ENCODE measurements at places on chromosomes 4 and X. TPM values are rescaled to one million over a fixed set of nuclear protein-coding genes. Genes with fewer than 3 reads are reported as not detected.

DNA sequence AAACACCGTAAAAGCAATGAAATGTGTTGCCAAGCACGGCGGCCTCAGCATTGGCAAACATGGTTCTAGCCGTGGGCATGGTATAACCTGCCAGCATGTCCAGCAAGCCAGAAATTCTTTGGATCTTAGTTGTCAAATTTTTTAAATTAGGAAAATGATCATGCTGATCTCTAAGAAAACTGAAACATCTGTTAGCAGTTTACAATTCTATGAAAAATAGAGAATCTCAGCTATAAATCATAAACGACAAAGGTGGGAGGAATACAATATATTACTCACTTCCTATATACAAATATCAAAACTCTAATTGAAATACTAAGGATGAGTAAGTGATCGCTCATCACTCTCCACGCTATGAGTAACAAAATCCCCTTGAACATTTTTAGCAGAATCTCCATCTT lies 130.3 kb downstream of the ADGRA3 start:
- DNase-seq, result peak; percentile 82

DNA sequence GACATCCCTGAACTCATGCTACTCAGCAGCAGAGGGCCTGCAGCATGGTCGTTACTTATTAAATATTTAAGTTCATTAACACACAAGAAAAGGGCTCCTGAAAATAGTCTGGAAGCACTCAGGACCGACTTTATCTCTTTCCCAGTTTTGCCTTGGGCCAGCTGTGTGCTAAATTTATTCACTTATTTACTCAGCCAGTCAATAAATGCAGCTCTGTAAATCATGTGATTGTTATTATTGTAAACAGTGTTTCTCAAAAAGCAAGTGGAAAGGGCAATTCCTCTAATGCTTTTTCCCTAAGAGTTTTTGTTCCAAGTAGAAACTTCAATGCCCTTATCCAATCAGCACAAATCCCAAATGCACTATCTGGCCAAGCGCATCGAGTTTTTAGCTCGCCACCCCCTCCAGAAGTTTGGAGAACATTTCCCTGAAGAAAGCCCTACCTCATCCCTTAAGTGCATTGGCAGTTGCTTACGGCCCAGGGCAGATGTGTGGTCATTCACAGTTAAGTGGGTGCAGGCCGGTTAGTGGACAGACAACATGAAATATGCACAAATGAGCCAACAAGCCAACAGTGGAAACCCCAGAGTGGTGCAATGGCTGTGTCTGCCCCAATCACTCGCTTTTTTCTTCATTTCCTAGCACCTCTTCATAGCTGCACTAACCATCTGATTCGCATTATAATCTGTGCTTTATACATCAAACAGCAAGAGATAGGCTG lies 125.8 kb downstream of the SMIM20 start:
- no peak for DNase-seq

- DNase-seq, result no peak
Measured at GRCh38 chr4:168643111-168643795, 146.4 kb downstream of the PALLD start.

GRCh38 chrX:9231491-9231890 lies 197.6 kb upstream of the FAM9B start:
- peak; percentile 23 for DNase-seq

GRCh38 chrX:16914058-16914457 lies 32.4 kb upstream of the REPS2 start:
- no peak for DNase-seq

DNA sequence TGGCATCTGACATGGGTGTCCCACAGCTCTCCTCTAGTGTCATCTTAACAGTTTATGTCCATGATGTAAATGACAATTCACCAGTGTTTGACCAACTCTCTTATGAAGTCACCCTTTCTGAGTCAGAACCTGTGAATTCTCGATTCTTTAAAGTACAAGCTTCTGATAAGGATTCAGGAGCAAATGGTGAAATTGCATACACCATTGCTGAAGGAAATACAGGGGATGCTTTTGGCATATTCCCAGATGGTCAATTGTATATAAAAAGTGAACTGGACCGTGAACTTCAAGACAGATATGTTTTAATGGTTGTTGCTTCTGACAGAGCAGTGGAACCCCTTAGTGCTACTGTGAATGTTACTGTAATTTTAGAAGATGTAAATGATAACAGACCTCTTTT lies 4.6 kb downstream of the FAT4 start:
- DNase-seq, result no peak

GRCh38 chr4:91688413-91688812 lies 615.4 kb upstream of the GRID2 start:
- DNase-seq, result no peak

DNA sequence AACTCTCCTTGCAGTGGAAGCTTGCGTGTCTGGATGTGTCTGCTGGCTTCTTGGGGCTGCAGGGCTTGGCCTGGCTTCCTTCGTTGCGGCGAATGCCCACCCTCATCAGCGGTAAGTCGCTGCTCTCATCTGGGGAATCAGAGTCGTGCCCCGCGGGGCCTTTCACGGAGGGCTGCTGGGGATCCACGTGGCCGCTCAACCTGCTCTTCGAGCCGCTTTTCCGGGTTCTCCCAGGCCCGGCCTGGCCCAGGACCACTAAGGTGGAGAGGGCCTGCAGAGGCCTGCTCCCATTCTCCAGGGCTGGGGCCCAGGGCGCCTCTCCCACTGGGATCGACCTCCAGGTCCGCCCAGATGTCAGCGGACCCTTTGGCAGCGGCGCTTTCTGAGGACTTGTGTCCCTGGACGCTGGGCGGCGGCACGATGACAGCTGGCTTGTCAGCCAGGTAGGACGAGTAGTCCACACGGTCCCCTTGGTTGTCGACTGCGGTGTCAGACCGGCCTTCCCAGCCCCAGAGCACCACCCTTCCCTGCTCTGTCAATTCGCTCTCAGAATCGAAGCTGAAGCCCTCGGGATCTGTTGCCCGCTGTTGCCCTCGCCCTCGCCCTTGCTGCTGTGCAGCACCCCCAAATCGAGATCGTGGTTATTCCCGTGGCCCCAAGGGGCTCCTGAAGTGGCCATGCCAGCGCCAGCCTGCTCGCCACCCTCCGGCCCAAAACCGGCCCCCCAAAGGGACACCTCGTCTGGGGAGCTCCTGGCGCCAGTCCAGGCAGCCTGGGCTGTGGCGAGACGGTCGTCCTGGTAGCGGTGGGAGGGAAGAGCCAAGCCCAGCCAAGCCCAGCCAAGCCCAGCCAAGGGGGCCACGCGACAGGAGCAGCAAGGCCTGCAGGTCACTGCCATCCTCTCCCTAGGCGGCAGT lies 37.8 kb upstream of the NHSL2 start:
- DNase-seq, result no peak

- DNase-seq, result peak; percentile 54
Measured at GRCh38 chr4:153318696-153319320, 25.7 kb upstream of the MND1 start.

GRCh38 chr4:81455897-81456296 lies 15.8 kb downstream of the RASGEF1B start:
- DNase-seq, result no peak

- no peak for DNase-seq
Measured at GRCh38 chr4:26964994-26965393, 104.4 kb downstream of the STIM2 start.

SRPX2 gene
- 10.3 TPM for total RNA-seq

SH3BP2 gene
- total RNA-seq, result 25.3 TPM

CENPVL1 gene
- not detected for total RNA-seq

PNMA6F gene
- not detected for total RNA-seq

LRAT gene
- 0.32 TPM for total RNA-seq

ADH7 gene
- total RNA-seq, result not detected

Measured in HT1080 (cell line).